ENCODE measurements at places on chromosomes 4 and X.

DNA sequence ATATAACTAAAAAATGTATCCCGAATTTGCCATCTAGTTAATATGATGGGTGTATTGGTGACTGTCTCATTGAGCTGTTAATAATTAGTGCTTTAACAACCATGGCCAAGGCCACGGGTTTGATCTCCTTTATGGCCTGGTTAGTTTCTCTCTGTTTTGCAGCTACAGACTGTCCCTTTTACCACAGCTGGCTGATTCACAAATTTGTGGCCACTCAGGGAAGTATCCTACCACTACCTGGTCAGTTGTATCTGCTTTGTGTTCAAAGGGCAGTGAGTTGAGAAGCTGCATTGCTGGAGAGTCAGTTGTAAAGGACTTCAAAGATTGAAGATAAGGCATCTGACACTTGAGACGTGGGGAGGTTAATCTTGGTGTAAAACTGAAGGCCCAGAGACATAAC, 219.1 kb upstream of the BMP3 start:
- DNase-seq: no peak

DNA sequence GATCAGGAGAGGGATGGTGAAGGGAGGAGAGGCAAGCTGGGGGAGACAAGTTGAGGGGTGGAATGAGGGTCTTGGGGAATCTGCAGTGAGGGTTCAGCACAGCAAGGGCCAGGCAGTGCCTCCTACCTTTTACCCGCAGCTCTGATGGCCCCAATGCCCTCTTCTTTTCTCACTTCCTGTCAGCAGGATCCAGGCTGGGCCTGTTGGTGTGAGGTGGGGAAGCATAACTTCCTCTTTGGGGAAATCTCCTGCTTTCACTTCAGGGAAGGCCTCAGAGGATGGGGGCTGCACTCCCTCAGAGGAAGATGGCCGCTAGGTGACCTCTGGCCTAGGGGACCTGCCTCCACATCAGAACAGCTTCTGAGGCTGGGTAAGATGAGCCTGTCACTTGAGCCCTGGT, 36.5 kb downstream of the EFNB1 start:
- no peak for DNase-seq

GRCh38 chrX:133681421-133681820, 266.1 kb upstream of the GPC4 start:
- no peak for DNase-seq

GRCh38 chr4:145623831-145624230, 4.6 kb downstream of the MMAA start:
- peak; percentile 43 for DNase-seq

DNA sequence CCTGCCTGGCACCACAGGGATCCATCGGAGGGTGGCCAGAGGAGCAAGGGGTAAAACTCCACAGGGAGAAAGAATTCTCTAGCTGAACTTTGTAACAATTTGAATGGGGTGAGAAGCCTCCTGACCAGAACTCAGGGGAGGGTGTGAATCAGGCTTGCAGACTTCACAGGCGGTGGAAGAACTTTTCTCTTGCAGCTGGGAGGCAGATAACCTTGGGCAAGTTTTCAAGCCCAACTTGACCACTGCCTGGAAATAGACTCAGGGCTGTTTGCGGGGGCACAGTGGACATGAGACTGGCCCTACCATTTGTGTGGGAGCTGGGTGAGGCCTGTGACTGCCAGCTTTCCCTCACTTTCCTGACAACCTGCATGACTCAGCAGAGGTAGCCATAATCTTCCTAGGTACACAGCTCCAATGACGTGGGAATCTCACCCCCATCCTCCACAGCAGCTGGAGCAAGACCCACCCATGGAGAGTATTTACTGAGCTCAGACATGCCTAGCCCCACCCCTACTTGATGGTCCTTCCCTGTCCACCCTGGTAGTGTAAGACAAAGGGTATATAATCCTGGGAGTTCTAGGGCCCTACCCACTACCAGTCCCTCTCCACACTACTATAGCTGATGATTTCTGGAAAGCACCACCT, 210.0 kb upstream of the AGTR2 start:
- no peak for DNase-seq

- no peak for DNase-seq
These were observed 372.8 kb downstream of the KLHL4 start for GRCh38 chrX:87890437-87890836.

GRCh38 chrX:24902806-24903205, 113.0 kb downstream of the ARX start:
- DNase-seq: peak; percentile 4

- DNase-seq: peak; percentile 71
These were observed 35.4 kb upstream of the BCLAF3 start for GRCh38 chrX:20026278-20026677.
